ENCODE measurements at places on chromosomes 2 and 18.

GRCh38 chr2:207149249-207150213, 16.2 kb downstream of the KLF7 start:
- DNase-seq, result no peak

DNA sequence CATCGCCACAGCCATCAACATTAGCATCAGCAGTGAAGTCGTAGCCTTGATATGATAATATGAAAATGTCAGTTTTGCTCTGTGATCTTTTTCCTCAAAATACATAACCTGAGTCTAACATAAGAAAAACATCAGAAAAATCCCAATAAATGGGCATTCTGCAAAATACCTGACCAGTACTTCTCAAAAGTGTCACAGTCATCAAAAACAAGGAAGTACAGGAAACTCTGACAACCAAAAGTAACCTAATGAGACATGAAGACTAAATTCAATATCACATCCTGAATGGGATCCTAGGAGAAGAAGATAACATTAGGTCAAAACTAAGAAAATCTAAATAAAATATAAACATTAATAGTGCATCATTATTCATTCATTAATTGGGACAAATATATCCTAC, 1731.0 kb downstream of the SUCLG1 start:
- DNase-seq, result no peak

DNA sequence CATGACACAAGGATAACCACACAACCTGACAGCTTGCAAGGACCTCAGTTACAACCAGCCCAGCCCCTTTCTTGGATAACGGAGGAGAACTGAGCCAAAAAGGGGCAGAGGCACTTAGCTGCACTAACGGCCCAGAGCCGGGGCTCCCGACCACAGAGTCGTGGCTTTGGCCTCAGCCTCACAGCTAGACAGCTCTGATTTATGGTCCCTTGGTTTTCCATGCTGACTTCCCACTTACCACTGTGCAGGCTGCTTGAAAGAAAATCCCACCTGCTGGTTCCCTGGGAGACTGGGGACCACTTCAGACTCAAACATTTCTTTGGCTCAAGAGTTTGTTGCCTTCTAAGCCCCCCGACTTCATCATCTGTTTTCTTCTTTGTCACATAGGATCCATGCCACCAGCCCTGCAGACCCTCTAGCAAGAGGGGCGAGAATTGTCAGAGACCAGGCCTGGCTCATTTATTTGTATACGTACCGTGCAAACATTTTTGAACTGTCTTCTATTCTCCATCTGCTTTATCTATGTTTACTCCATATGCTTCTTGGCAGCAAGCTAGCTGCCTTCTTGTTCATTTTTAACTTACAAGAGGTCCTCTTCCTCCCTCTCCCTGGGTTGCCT, 352.6 kb upstream of the MYT1L start:
- no peak for DNase-seq

- DNase-seq, result no peak
These were observed 112.1 kb downstream of the UPP2 start for GRCh38 chr2:158213773-158214172.

DNA sequence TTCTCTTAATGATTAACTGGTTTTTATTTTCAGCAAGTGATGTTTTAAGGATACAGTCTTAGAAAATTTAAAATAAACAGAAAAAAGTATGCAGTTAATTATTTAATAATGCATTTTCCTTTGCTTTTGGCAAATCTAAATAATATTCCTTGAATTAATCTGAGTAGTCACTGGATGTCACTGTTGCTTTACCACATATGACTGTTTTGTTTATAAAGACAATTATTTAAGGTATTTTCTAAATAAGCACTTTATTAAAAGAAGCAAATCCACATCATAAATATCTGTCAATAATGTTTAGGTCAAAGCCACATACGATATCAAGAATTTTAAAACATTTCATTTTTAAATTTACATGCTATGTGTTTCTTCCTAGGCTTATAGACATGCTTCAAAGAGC, 40.6 kb upstream of the TFPI start:
- no peak for DNase-seq

GRCh38 chr2:230942920-230943896, 18.2 kb upstream of the GPR55 start:
- DNase-seq, result no peak

DNA sequence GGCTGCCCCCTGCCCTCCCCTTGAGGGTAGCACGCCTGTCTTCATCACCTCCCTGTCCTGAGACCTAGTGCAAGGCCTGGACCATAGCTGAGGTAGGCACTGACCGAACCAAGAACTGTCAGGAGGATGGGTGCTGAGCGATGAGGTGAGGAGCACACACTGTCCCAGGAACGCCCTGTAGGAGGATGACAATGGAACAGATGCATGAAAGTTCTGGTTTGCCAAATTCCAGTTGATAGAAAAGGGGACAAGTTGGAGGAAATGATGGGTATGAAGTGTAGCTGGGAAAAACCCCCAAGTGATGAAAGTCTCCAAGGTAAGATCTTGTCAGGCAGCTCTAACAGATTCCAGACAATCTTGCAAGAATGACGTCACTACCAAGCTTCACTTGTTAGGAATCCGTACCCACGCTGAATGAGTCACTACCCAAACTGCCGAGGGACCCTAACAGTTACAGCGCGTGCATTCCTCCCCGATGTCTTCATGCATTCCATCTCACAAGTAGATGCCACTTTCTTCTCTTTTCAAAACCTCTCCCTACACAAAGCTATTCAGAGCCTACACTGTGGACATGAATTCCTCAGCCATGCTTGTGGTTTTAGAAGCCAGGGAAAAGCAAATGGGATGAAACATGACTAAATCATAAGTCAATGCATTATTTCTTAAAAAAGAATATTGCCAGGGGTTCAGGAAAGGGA, 27.6 kb downstream of the MRPL33 start:
- DNase-seq, result no peak

DNA sequence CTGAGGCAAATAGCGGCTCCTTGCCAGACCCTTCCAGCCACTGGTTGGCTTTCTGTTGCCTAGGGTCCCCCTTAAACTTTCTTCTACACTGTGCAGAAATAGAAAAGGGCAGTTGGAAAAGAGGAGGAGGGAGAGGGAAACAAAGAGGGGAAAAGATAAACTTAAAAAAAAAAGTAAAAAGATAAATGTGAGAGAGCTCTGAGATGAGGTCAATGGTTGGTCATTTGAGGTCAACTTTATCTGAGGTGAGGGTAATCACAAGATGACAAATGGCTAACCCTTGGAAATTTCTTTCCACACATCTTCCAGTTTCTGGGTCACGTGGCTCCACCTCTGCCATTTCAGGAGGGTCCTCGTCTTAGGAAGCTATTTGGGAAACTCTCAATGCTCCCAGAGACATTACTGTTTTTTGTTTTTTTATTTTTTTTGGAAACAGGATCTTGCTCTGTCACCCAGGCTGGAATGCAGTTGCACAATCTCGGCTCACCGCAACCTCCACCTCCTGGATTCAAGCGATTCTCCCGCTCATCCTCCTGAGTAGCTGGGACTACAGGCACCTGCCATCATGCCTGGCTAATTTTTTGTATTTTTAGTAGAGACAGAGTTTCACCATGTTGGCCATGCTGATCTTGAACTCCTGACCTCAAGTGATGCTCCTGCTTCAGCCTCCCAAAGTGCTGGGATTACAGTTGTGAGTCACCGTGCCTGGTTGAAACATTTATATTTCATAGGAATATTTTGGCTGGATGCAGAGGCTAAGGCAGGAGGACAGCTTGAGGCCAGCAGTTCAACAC, 199.9 kb downstream of the TGIF1 start:
- no peak for DNase-seq

- no peak for DNase-seq
These were observed 65.9 kb upstream of the AFF3 start for GRCh38 chr2:100208141-100208770.

GRCh38 chr2:86243272-86243671, 44.0 kb downstream of the MRPL35 start:
- DNase-seq, result no peak

DNA sequence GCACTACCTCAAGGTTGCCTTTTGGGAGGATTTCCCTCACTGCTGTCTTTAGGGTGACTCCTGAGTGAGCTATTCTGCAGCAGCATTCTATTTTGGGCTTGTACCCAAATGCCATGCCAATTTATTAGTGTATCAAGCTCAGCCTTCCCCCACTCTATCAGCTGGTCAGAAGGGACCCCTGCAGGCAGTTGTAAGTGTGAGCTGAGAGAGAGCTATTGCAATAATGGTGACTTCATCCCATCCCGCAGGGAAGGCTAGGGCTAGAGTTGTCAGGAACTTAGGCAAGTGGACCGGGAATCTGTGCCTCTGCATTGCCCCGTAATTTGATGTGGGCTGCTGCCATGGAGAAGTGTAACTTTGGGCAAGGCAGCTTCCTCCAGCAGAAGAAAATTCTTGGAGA, 1.8 kb upstream of the CRYGB start:
- DNase-seq, result no peak

- no peak for DNase-seq
These were observed 68.1 kb upstream of the TCF7L1 start for GRCh38 chr2:85064927-85065577.

GRCh38 chr2:149611100-149611820, 23.7 kb upstream of the MMADHC start:
- DNase-seq, result no peak

GRCh38 chr2:26711457-26712161, 19.1 kb downstream of the KCNK3 start:
- no peak for DNase-seq

DNA sequence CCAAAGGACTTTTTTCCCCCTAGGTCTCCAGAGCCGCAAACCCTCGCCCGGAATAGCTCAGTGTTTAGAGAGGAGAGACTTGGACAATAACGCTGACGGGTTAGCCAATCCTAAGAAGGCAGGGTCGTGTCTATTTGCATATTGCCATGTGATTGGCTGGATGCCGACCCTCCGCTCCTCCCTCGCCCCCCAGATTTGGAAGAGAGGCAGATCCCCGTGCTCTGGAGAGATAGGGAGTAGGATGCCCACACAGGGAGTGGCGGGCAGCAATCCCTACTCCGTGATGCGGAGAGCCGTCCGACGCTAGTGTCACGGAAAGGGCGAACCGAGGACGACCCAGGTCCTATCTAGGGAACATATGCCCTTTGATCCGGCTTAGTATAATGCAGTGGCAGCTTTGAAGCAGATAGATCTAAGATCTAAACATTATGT, 1.4 kb downstream of the WNT6 start:
- DNase-seq, result no peak

DNA sequence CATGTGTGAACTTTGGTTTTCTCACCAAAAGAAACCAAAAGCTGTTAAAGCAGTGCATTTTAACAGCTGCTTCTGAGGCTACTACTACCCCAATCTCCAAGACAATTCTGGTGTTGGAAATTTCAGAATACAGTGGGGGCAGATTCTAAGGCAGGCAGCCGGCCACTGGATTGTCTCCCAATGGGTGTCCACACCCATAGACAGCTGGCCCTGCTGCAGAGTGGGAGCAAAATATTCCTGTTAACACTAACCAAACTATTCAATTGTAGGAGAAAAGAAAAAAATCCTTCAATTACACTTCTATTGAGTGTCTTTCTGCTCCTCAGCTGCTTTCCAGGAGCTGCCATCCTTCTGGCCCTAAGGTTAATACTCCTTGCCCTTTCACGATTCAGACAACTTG, 223.7 kb downstream of the ALK start:
- DNase-seq, result no peak

GRCh38 chr2:40428439-40428838, 23.5 kb downstream of the SLC8A1 start:
- DNase-seq, result no peak

- no peak for DNase-seq
These were observed 122.5 kb downstream of the TPGS2 start for GRCh38 chr18:36706134-36706881.

DNA sequence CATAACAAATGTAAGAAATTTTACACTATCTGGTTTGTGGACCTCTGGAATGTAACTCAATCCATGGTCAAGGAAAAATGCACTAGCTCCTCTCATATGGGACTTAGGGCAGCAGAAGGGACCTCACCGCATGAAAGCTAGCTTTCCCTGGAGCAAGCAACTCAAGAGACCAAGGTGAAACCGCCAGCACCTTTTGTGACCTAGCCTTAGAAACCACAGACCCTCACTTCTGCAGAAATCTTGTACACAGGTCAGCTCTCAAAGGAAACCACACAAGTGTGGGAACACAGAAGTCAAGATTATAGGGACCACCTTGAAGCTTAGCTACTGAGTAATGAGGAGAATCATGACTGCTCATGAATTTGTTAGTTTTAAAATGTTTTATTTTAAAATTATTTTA, 222.5 kb downstream of the DLGAP1 start:
- DNase-seq, result no peak

GRCh38 chr18:10420561-10421352, 33.7 kb upstream of the APCDD1 start:
- no peak for DNase-seq

GRCh38 chr2:21710031-21710430, 586.3 kb downstream of the TDRD15 start:
- DNase-seq, result no peak

- DNase-seq, result no peak
These were observed 66.9 kb downstream of the ATAD2B start for GRCh38 chr2:23859983-23860382.

GRCh38 chr2:7852546-7852945, 829.3 kb upstream of the ID2 start:
- DNase-seq, result no peak

- no peak for DNase-seq
These were observed 87.9 kb upstream of the TTN start for GRCh38 chr2:178895171-178895570.

DNA sequence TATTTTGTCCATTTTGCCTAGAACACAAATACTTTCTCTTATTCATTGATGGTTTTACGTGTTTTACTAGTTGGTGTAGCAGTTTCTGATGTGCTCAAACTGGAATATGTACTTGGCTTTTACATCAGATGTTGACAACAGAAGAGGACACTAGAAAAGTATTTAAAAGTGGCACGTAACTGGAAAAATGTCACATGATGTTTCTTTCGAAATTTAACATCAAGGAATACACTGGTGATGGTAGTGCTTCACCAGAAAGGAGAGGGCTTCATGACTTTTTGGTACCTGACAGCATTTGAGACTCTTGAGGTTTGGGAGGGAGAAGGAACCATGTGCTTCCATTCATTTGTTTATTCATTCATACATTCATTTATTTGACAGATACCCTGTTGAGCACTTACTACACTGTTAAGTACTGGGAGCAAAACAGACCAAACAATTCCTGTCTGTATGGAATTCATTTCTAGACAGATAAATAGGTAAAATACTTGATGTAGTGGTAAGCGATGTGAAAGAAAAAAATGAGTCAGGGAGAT, 1.5 kb downstream of the GIGYF2 start:
- DNase-seq, result no peak

All from T-helper 17 cell (primary cell).